ENCODE measurements at places on chromosomes 13 and 19. TPM values are rescaled to one million over a fixed set of nuclear protein-coding genes. Genes with fewer than 3 reads are reported as not detected.

Gene TMEM238
- total RNA-seq = 21.0 TPM

Gene ADAMTSL5
- 24.0 TPM for total RNA-seq

- H3K27me3 ChIP-seq = no peaks in the 10 kb centered on the region
- H3K27ac ChIP-seq = no peak overlapping the region
- H3K4me3 ChIP-seq = no peak overlapping the region
- H3K4me1 ChIP-seq = peaks cover 8% of the 10 kb centered on the region
- peak; percentile 21 for DNase-seq
- H3K36me3 ChIP-seq = no peaks in the 10 kb centered on the region
Measured at GRCh38 chr13:84479656-84480055, 597.4 kb upstream of the SLITRK1 start.

GRCh38 chr13:76971851-76972829, 19.7 kb upstream of the CLN5 start:
- H3K36me3 ChIP-seq = no peaks in the 10 kb centered on the region
- H3K27me3 ChIP-seq = no peaks in the 10 kb centered on the region
- no peak overlapping the region for H3K27ac ChIP-seq

- H3K4me3 ChIP-seq = no peak overlapping the region
- H3K27me3 ChIP-seq = no peaks in the 10 kb centered on the region
- peaks cover 14% of the 10 kb centered on the region for H3K36me3 ChIP-seq
- DNase-seq = no peak
- H3K27ac ChIP-seq = no peak overlapping the region
Measured at GRCh38 chr19:2038284-2039088, 12.6 kb downstream of the MKNK2 start.

DNA sequence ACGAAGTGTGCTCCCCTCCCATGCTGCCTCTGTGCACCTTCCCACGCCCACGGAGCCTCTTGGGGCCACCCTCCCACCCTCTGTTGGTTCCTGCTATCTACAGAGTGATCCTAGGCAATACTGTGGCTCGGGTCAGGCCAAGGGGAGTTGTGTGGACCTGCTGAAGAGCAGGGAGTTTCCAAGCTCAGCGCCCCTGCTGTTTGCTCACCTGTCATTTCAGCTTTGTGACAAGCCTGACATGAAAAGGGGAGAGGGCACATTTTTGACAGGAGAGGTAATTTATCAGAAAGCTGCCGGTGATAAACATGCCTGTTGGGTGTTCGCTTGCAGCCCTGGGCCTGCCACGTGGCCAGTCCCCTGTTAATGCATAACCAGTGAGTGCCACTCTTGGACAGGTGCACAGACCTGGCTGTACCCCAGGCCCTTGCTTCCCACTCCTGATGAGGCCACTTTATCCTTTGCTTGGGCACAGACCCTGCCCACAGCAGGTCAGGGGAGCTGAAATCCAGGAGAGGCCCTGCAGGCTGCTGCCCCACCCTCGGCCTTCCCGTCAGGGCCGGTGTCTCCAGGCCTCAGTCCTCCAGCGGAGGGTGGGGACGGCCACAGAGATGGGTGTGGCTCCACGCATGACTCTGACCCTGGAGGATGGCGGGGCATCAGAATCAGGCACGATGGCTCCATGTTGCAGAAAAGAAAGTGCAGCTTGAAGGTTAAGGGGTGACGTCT, 201.5 kb upstream of the GPR12 start:
- H3K36me3 ChIP-seq = no peaks in the 10 kb centered on the region
- no peak overlapping the region for H3K4me3 ChIP-seq
- no peak for DNase-seq
- no peaks in the 10 kb centered on the region for H3K4me1 ChIP-seq
- H3K27me3 ChIP-seq = peaks cover 2% of the 10 kb centered on the region

DNA sequence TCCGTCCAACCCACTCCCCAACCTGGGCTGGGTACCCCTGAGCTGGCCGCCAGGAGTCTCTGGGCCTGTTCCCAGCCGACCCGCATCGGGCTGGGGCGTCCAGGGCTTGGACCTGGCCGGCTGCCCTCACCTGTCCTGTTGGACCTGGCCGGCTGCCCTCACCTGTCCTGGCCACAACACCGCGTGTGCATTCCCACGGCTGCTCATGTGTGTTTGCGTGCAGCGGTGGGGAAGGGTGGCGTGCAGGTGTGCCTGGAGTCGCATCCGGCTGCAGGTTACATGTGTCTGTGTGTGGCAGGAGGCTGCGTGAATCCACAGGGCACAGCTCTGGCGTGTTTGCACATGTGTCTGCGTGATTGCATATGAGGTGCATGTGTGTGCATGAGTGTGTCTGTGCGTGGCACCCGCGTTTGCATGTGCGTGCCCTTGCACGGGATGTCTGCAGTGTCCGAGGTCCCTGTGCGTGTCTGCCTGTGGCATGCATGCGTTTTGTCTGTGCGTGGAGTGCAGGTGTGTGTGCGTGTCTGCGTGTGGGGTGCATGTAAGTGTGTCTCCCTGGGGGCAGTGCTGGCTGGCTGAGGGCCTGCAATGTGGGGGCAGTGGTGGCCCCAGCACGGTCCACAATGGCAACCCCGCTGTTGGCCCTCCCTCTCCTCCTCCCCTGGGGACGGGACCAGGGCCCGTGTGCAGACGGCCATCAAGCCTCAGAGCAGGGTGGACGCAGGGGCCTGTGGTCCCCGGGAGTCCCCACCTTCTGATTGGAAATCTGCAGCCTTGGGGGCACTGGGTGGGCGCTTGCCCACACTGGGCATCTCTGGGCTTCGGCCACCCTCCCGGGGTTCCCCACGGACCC, 3.4 kb downstream of the EFNA2 start:
- no peaks in the 10 kb centered on the region for H3K27me3 ChIP-seq
- no peak overlapping the region for H3K27ac ChIP-seq
- no peak overlapping the region for H3K4me3 ChIP-seq
- DNase-seq = no peak

DNA sequence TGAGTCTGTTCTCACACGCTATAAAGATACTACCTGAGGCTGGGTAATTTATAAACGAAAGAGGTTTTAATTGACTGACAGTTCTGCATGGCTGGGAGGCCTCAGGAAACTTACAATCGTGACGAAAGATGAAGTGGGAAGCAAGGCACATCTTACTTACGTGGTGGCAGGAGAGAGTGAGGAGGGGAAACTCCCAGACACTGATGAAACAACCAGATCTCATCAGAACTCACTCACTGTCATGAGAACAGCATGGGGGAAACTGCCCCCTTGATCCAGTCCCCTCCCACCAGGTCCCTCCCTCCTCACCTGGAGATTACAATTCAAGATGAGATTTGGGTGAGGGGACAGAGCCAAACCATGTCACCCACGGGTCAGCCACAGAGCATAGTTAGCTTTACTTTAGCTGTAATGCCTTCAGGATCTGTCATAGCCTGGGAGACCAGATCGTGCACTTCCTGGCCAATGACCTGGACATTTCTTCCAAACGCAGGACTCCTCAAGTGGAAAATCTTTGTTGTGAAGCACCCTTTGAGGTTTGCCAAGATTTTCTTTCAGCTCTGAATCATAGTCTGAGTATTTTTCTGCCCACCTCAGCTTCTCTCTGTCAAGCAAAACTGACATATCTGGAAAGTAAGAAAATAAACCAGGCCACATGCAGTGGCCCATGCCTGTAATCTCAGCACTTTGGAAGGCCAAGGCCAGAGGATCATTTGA, 25.2 kb upstream of the HIF3A start:
- H3K27me3 ChIP-seq = peaks cover 19% of the 10 kb centered on the region
- no peaks in the 10 kb centered on the region for H3K36me3 ChIP-seq
- H3K4me1 ChIP-seq = peaks cover 9% of the 10 kb centered on the region
- H3K4me3 ChIP-seq = no peak overlapping the region
- no peak for DNase-seq

DNA sequence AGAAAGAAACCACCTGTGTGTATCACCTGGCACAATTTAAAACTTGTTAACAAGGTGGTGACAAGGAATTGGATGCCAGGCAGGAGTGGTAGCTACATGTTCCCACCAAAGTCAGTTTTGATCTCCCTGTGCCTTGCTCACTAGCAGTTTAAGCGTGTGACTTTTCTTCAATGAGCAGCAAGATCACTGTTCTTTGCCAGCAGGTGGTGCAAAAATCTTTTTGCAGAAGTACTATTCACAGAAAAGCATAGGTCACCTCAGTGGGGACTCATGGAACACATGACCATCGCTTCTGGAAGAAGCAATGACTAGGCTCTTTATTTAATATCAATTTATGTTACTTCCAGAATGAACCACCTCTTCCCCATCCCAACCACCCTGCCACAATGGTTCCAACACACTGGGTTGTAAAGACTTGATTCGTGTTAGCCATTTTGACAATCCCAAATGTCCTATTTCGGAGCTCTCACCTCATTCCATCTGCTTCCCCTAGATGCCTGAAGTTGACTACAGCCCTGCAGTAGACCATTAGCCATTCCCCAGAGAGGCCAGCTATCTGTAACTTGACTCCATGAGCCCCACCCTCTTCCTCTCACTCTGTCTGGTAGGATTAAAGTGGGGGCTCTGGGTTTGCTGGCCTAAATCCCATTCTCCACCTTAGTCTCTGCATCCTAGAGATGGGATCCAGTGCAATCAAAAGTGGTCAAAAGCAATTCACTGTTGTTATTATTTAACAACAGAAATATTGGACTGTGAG, 59.1 kb upstream of the TNFRSF19 start:
- H3K4me1 ChIP-seq = peaks cover 4% of the 10 kb centered on the region
- H3K36me3 ChIP-seq = no peaks in the 10 kb centered on the region
- peak; percentile 6 for DNase-seq
- H3K27ac ChIP-seq = no peak overlapping the region
- no peak overlapping the region for H3K4me3 ChIP-seq

- H3K27ac ChIP-seq = no peak overlapping the region
- no peak overlapping the region for H3K4me3 ChIP-seq
- no peak for DNase-seq
- H3K36me3 ChIP-seq = no peaks in the 10 kb centered on the region
- H3K27me3 ChIP-seq = no peaks in the 10 kb centered on the region
- peaks cover 5% of the 10 kb centered on the region for H3K4me1 ChIP-seq
Measured at GRCh38 chr13:44189085-44189484, 184.5 kb upstream of the SERP2 start.

- H3K4me3 ChIP-seq = no peak overlapping the region
- peaks cover 5% of the 10 kb centered on the region for H3K36me3 ChIP-seq
- no peak overlapping the region for H3K27ac ChIP-seq
- DNase-seq = no peak
- no peaks in the 10 kb centered on the region for H3K27me3 ChIP-seq
- no peaks in the 10 kb centered on the region for H3K4me1 ChIP-seq
Measured at GRCh38 chr13:73074926-73075325, 16.1 kb downstream of the KLF5 start.

DNA sequence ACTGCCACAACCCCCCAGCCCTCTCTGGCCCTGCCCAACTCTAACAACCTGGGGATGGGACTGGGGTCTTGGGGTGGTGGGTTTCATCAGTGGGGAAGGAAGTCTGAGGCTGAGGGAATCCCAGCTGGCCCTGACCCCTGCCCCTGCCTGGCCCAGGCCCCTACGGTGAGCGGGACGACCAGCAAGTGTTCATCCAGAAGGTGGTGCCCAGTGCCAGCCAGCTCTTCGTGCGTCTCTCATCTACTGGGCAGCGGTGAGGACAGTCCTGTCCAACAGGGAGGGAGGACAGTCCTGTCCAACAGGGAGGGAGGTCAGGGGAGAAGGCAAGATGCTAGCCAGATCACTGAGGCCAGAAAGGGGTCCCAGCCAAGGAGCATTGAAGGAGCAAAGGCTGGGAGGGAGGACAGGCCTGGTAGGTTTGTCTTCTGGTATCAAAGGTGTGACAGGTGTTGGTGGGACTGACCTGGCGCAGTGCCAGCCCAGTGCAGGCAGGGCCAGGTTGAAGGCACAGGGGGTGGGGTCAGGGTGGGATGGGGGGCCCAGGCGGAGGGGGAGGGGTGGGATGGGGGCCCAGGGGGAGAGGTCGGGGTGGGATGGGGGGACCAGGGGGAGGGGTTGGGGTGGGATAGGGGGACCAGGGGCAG, 12.1 kb upstream of the LTBP4 start:
- no peak for DNase-seq
- H3K36me3 ChIP-seq = peaks cover 10% of the 10 kb centered on the region
- H3K4me1 ChIP-seq = peaks cover 31% of the 10 kb centered on the region
- no peaks in the 10 kb centered on the region for H3K27me3 ChIP-seq
- H3K27ac ChIP-seq = peak overlapping the region; percentile 50

DNA sequence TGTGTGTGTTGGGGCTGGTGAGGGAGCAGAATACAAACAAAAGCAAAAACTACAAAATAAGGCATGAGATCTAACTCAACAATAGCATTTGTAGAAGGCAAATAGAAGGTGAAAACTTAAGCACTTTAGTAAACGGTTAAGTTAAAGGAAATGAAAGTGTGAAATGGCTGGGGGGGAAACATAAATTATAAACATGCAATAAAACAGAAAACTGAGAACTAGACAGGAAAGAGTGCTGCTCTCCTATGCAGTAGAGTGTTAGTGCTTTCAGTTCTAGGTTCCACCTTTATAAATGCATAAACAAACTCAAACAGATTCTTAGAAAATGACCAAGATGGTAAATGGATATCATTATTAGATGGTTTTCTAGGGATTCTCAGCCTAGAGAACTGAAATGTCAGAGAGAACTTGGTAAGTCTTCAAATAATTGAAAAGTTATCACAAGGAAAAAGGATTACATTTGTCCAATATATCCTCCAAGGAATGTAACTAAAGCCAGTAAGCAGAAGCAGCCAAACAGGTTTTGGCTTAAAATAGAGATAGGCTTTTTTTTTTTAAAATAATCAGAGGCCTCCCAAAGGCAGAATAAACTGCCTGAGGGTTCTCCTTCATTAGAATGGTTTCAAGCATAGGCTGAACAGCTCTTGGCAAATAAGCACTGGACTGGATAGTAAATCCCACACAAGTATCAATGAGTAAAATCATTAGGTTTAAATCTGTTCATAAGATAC, 23.3 kb downstream of the RBM26 start:
- peaks cover 20% of the 10 kb centered on the region for H3K4me1 ChIP-seq
- no peaks in the 10 kb centered on the region for H3K27me3 ChIP-seq
- H3K27ac ChIP-seq = no peak overlapping the region
- no peak overlapping the region for H3K4me3 ChIP-seq
- H3K36me3 ChIP-seq = no peaks in the 10 kb centered on the region
- DNase-seq = no peak

DNA sequence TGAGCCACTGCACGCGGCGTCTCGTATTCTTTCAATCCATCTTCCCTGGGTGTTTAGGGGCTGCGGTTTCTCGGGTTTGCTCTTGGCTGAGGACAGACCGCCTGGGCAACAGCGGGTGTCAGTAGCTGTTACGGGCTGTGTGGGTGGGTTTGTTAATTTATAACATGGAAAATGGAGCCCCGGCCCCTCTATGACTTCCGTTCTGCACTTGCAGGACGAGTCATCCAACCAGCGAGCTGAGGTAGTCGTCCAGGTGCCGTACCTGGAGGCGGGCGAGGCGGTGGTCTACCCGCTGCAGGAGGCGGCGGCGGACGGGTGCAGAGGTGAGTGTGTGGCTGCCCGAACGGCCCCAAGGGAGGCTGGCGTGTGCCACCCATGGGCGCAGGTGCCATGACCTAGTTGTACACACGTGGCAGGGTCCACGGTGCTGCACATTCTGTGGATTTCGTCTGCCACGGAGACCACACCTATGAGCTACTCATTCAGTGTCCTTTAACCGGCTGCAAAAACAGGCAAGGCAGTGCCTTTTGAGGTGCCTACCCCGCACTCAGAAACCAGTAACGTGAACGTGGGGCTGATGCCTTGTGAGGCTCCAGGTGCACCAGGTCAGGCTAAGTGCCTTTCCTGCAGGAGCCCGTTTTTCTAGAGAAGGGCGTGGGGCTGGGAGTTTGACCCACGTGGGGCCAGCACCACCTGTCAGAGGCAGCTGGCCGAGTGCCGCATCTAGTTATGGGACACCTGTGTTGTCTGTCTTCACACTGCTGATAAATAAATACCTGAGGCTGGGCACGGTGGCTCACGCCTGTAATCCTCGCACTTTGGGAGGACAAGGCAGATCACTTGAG, 10.9 kb downstream of the POLR2E start:
- H3K36me3 ChIP-seq = peaks cover 23% of the 10 kb centered on the region
- no peak for DNase-seq
- no peaks in the 10 kb centered on the region for H3K27me3 ChIP-seq
- no peak overlapping the region for H3K4me3 ChIP-seq

Data from HCT116 (cell line).